GM04504 (cell line): ENCODE measurements at places on chromosomes 3 and 15.
A peak's percentile ranks its signal among the peaks of the same experiment; 100 is the strongest.

- no peak for DNase-seq
These were observed 24.3 kb downstream of the MTHFS start for GRCh38 chr15:79872358-79873017.

GRCh38 chr3:46351646-46352045 lies 2.3 kb upstream of the CCR2 start:
- DNase-seq: no peak

DNA sequence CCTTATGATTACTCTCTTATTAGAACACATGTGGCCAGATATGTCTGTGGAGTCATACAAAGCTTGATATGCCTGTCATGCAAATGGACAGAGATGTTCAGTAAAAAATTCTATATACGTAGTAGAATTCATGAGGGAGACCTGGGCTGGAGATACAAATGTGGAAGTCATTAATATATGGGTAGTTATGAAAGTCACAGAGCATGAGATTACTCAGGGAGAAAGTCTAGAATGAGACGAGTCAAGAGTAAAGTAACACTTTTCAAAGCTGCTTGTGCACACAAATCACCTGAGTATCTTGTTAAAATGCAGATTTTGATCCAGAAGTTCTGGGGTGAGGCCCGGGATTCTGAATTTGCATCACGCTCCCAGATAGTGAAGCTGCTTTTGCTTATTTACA lies 28.4 kb downstream of the OXSM start:
- no peak for DNase-seq

- DNase-seq: peak; percentile 15
These were observed 78.1 kb downstream of the STT3B start for GRCh38 chr3:31610700-31611275.

GRCh38 chr3:13004376-13004775 lies 68.9 kb downstream of the IQSEC1 start:
- no peak for DNase-seq

GRCh38 chr3:195812366-195812765 lies 637 bp upstream of the MUC4 start:
- no peak for DNase-seq

DNA sequence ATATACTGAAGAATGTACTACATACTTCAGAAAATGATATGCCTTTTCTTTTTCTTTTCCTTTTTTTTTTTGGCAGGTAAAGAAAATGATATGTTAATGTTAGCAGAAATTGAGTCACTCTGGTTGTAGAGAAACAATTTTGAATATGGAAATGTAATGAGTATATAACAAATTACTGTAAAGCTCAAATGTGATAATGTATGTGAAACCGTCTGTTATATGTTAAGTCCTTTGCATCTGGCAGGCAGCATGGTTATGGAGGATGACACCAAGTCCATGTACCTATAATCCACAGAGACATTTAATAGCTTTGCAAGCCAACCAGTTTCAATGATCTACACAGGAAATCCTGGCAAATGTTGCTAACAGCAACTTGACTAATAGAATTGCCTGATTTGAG lies 58.4 kb downstream of the HACD2 start:
- DNase-seq: no peak

DNA sequence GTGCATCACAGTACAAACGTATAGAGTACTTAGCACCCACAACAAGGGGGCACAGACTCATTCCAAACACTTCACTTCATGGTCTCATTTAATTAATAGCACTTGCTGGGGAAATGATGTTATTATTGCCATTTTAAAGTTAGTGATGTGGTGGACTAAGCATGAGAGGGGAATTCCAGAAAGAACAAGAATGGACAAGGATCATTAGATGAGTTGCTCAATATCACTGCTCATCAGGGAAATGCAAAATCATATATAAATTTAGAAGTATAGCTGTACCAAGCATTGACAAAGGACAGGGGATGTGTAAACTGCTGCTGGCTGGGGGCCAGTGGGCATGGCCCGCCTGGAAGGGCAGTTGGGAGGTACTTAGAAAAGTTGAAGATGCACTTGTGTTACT lies 14.6 kb downstream of the PRR20G start:
- DNase-seq: no peak

GRCh38 chr15:70030851-70031250 lies 66.9 kb downstream of the TLE3 start:
- DNase-seq: no peak

GRCh38 chr3:39291903-39292329 lies 12.1 kb upstream of the CX3CR1 start:
- DNase-seq: peak; percentile 15
